NCI-H460 (cell line): ENCODE measurements at places on chromosomes 16 and 17. TPM values are rescaled to one million over a fixed set of nuclear protein-coding genes. Genes with fewer than 3 reads are reported as not detected.

- DNase-seq, result no peak
Measured at GRCh38 chr17:80927791-80928216, 63.8 kb upstream of the CHMP6 start.

Gene KRT20
- total RNA-seq, result not detected in 2 replicates

GRCh38 chr17:9907883-9908648, 3.0 kb upstream of the RCVRN start:
- no peak for DNase-seq

DNA sequence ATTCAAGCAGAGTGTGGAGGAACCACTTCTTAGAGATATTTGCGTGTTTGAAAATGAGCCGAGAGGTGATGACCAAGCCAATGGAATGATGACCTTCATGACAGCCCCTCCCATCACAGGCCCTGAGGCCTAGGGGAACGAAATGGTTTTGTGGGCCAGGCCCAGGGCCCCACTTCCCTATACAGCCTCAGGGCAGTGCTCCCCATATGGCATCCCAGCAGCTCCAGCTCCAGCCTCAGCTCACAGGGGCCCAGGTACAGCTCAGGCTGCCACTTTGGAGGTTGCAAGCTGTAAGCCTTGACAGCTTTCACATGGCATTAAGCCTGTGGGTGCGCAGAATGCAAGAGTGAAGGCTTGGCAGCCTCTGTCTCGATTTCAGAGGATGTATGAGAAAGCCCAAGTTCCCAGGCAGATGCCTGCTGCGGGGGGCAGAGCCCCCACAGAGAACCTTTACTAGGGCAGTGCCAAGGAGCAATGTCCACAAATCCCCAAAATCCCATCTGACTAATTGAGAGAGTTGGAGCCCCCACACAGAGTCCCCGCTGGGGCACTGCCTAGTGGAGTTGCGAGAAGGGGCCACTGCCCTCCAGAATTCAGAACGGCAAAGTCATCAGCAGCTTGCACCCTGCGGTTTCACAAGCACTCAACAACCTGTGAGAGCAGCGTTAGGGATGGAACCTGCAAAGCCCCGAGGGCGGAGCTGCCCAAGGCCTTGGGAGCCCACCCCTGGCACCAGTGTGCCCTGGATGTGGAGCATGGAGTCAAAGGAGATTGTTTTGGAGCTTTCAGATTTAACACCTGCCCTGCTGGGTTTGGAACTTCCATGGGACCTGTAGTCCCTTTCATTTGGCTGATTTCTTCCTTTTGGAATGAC, 21.2 kb downstream of the CHMP6 start:
- no peak for DNase-seq

Gene CA4
- total RNA-seq, result not detected in 2 replicates

Gene DHRS7C
- total RNA-seq, result not detected in 2 replicates

Gene APOH
- total RNA-seq, result not detected in 2 replicates

- no peak for DNase-seq
Measured at GRCh38 chr16:53053967-53054669, 673 bp upstream of the CHD9 start.

Gene SMPD3
- total RNA-seq, result 0.07 and 0.14 TPM in 2 replicates
